Renal cortical epithelial cell (primary cell): ENCODE measurements at places on chromosomes 11 and 22. TPM values are rescaled to one million over a fixed set of nuclear protein-coding genes. Genes with fewer than 3 reads are reported as not detected.

The C11orf86 gene
- not detected in 2 replicates for total RNA-seq

The CRYBB2 gene
- total RNA-seq = 1.2 TPM in 1 of 2 replicates, not detected in the other

The CD3G gene
- total RNA-seq = not detected in 2 replicates

The FXYD2 gene
- 361 and 706 TPM in 2 replicates for total RNA-seq

The TH gene
- 0.30 TPM in 1 of 2 replicates, not detected in the other for total RNA-seq

The ARHGAP8 gene
- 5.3 and 25.0 TPM in 2 replicates for total RNA-seq

The HORMAD2 gene
- 1.0 TPM in 1 of 2 replicates, not detected in the other for total RNA-seq

The LRRC56 gene
- 0.17 and 2.0 TPM in 2 replicates for total RNA-seq

The ARHGEF17 gene
- total RNA-seq = 13.7 and 67.5 TPM in 2 replicates

The RAG2 gene
- not detected in 2 replicates for total RNA-seq

The PNPLA3 gene
- total RNA-seq = 0.80 and 3.0 TPM in 2 replicates

The GPR152 gene
- total RNA-seq = not detected in 2 replicates

The NR1H3 gene
- total RNA-seq = 14.2 and 17.3 TPM in 2 replicates

The CCDC81 gene
- total RNA-seq = 0.17 and 0.50 TPM in 2 replicates

The HTR3B gene
- not detected in 2 replicates for total RNA-seq

The SMDT1 gene
- total RNA-seq = 1.7 and 4.5 TPM in 2 replicates

The TRIM49B gene
- not detected in 2 replicates for total RNA-seq

The LIF gene
- total RNA-seq = 58.1 and 84.0 TPM in 2 replicates

The GAL3ST1 gene
- 2.6 and 6.4 TPM in 2 replicates for total RNA-seq

The MGAT3 gene
- 0.40 TPM in 1 of 2 replicates, not detected in the other for total RNA-seq

The SLC22A9 gene
- not detected in 2 replicates for total RNA-seq

The ZNF214 gene
- total RNA-seq = 3.8 and 8.4 TPM in 2 replicates

The RTN4RL2 gene
- 0.05 TPM in 1 of 2 replicates, not detected in the other for total RNA-seq

The ESAM gene
- total RNA-seq = 0.50 and 1.4 TPM in 2 replicates

The OR52N4 gene
- not detected in 2 replicates for total RNA-seq

The CCDC116 gene
- total RNA-seq = not detected in 2 replicates

The MMP12 gene
- 0.80 TPM in 1 of 2 replicates, not detected in the other for total RNA-seq

The KREMEN1 gene
- 7.5 and 11.7 TPM in 2 replicates for total RNA-seq
